ENCODE measurements at places on chromosomes 5 and 9.

DNA sequence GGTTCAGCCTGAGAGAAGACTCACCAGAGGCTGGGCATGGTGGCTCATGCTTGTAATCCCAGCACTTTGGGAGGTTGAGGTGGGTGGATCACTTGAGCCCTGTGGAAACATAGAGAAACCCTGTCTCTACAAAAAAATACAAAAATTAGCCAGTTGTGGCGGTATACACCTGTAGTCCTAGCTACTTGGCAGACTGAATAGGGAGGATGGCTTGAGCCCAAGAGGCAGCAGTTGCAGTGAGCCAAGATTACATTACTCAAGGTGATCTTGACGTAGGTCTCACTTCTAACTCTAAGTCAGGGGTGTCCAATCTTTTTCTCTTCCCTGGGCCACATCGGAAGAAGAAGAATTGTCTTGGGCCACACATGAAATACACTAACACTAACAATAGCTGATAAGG is 16.2 kb upstream of the ATP6V1G1 start:
- no peak for DNase-seq

- no peak for DNase-seq
Measured at GRCh38 chr5:181195249-181195761, 9.7 kb downstream of the TRIM7 start.

- peak; percentile 37 for DNase-seq
Measured at GRCh38 chr9:112091810-112092209, 83.3 kb downstream of the SUSD1 start.

- no peak for DNase-seq
Measured at GRCh38 chr5:98936948-98937715, 8.3 kb upstream of the CHD1 start.

DNA sequence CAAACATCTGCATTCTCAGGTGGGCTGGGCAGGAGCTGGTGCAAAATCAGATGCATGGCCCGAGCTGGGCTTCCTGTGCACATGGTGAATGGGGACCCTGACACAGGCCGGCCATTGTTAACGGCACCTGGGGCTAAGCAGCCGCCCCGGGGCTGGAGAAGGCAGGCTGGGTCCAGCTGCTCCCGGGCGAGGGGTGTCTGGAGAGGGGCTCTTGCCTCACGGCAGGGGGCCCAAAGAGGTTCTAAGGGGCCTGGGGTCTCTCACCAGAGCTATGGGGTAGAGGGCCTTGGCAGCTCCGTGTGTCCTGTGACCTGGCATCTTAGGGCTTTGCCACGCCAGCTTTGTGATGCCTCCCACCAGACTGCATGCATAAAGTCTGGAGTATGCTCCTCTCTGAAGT is 5.1 kb upstream of the QSOX2 start:
- DNase-seq, result no peak

GRCh38 chr5:127885176-127885575 is 182.0 kb downstream of the CCDC192 start:
- no peak for DNase-seq

DNA sequence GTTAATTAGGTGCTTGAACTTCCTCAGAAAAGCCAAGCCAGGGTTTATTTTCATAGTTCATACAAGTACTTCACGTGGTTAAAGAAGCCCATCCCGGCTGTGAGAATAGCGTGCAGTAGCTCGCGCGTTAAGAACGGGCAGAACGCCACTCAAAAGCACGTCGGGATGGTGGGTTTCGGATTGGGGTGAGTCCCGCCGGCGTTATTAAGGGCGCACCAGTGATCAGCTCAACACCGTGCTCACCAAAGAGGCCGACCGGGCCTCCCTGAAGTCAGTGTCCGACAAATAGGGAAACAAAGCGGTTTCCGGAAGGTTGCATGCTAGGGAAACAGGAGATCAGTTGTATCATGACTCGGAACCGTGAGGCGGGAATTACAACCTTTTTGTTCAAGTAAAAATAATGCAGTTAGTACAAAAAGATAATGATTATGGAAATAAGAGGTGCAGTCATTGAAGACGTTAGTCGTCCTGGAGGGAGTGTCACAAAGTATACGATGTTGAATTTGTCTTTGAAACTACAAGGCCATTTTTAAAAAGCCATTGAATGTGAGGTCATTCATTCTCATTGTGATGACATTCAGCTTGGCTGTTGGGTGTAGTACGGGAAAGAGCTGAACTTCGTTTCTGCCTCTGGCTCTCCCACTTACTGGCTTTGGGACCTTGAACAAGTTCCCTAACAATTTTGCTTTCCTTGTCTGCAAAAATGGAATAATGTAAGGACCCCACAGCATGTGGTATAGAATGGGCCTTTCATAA is 992 bp downstream of the SETD9 start:
- DNase-seq, result peak; percentile 64

- no peak for DNase-seq
Measured at GRCh38 chr5:56457887-56458812, 225.0 kb upstream of the ANKRD55 start.

DNA sequence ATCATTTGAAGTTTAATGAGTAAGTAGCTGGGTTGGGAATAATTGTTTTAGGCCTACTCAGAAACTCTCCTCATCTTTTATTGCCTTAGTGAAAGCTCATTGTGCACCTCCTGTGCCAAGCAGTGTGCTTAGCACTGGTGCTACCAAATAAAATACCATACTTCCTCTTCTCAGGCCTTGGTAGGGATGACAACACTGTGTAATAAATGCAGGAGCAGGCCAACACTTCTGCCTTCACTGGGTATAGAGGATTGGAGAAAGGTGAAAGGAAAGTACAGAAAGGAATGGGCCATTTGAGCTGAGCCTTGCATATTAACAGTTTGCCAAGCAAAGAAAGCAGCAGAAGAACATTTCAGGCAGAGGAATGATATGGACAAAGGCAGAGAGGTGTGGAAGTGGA is 285.7 kb downstream of the NR3C1 start:
- DNase-seq, result no peak

GRCh38 chr5:109844148-109844547 is 154.4 kb downstream of the MAN2A1 start:
- DNase-seq, result no peak

DNA sequence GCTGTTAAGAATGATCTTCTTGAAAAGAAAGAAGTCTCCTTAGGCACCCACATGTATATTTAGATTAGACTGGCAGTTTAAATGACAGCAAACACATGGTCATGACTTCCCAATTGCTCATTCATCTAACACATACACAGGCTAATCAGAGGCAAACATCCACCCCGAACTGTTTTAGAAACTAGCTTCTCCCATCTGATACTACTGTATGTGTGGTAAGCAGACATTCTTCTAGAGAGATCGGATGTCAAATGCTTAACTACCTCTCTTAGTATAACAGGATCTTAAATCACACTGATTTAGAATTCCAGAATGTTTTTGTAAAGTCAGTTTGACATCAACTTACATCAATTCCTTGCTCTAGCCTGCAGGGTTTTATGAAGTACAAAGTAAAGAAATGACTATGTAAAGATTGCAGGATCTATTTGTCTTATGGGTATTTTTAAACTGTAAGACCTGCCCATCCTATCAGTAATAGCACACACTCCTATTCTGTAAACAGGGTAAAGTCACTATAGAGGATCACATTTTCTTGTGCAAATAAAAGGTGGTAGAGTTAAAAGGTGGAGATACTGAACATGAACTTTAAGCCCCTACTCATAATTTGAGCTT is 239.7 kb downstream of the MLLT3 start:
- no peak for DNase-seq

- DNase-seq, result no peak
Measured at GRCh38 chr5:179729727-179730126, 2.9 kb upstream of the MAML1 start.

DNA sequence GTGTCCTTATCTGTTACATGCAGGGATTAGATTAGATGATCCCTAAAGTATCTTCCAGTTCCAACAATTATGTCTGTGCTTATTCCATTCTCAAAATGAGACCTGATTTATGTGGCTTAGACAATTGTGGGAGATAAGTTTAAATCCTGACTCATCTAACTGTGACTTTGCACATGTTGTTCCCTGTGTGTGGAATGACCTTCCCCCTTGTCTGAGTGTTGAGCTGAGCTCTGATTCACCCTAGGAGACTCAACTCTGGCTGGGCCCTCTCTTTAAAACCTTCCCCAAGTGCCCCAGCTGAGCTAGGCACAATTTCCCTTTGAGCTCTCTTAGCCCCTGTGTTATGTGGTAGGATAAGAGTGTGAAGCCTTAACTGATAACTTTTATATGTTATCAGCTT is 118.9 kb upstream of the ELL2 start:
- no peak for DNase-seq

DNA sequence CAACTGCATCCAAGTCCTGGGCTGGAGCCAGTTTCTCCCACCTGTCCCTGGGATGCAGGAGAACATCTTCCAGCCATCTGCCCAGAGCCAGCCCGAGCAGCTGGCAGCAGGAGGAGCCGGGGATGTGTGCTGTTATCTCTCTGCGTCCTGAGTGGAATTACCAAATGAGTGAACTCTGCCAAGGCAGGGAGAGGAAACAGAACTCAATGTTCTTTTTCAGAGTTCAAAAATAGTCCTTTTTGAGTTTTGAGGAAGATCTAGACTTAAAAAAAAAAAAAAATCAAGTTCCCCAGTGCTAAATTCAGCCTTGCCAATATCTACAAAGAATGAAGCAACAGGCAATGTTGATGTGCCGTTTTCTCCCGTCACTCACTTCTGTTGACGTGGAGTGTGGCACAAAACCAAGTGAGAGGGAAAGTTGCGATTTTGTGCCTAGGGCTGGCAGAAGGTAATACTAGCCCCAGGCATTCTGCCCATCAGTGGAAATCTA is 56.2 kb downstream of the TMOD1 start:
- DNase-seq, result no peak

GRCh38 chr5:22560147-22560546 is 293.0 kb downstream of the CDH12 start:
- no peak for DNase-seq

- DNase-seq, result no peak
Measured at GRCh38 chr9:90774682-90775081, 26.9 kb upstream of the SYK start.

Measured in NCI-H1436 (cell line).